ENCODE measurements at places on chromosomes 4 and X. TPM values are rescaled to one million over a fixed set of nuclear protein-coding genes. Genes with fewer than 3 reads are reported as not detected.

The BBS12 gene
- total RNA-seq = 7.1 TPM

The PAGE2 gene
- total RNA-seq = not detected

The LRP2BP gene
- total RNA-seq = 0.89 TPM

The MAGEA11 gene
- not detected for total RNA-seq

The NDST4 gene
- not detected for total RNA-seq

The CDKL2 gene
- 0.88 TPM for total RNA-seq

The CSN1S1 gene
- total RNA-seq = not detected

The PNMA5 gene
- total RNA-seq = not detected

The PDLIM3 gene
- total RNA-seq = 158 TPM

The IL2RG gene
- not detected for total RNA-seq

The GSX2 gene
- not detected for total RNA-seq

The FMR1NB gene
- total RNA-seq = not detected

The TCEAL2 gene
- total RNA-seq = not detected

The CLDN22 gene
- not detected for total RNA-seq

The CLDN2 gene
- 0.14 TPM for total RNA-seq

The GPRASP2 gene
- 20.1 TPM for total RNA-seq

The AFM gene
- total RNA-seq = not detected

The CENPVL1 gene
- total RNA-seq = not detected

The HS6ST2 gene
- 0.42 TPM for total RNA-seq

The STK32B gene
- total RNA-seq = 1.6 TPM

The LEF1 gene
- total RNA-seq = 0.28 TPM

The NLRP2B gene
- not detected for total RNA-seq

The HSPA4L gene
- total RNA-seq = 21.2 TPM

The COL4A6 gene
- 17.7 TPM for total RNA-seq

The CPZ gene
- total RNA-seq = 30.3 TPM

The CDX4 gene
- not detected for total RNA-seq

The ANTXR2 gene
- 915 TPM for total RNA-seq

The MAGEC1 gene
- total RNA-seq = not detected

The BEND2 gene
- not detected for total RNA-seq

The CD38 gene
- total RNA-seq = not detected

The AMTN gene
- total RNA-seq = not detected

The ASB12 gene
- total RNA-seq = not detected

All from smooth muscle cell of the umbilical artery (primary cell).